ENCODE measurements at places on chromosomes 5 and 9.

- DNase-seq: no peak
These were observed 117.6 kb downstream of the CARTPT start for GRCh38 chr5:71836559-71837112.

DNA sequence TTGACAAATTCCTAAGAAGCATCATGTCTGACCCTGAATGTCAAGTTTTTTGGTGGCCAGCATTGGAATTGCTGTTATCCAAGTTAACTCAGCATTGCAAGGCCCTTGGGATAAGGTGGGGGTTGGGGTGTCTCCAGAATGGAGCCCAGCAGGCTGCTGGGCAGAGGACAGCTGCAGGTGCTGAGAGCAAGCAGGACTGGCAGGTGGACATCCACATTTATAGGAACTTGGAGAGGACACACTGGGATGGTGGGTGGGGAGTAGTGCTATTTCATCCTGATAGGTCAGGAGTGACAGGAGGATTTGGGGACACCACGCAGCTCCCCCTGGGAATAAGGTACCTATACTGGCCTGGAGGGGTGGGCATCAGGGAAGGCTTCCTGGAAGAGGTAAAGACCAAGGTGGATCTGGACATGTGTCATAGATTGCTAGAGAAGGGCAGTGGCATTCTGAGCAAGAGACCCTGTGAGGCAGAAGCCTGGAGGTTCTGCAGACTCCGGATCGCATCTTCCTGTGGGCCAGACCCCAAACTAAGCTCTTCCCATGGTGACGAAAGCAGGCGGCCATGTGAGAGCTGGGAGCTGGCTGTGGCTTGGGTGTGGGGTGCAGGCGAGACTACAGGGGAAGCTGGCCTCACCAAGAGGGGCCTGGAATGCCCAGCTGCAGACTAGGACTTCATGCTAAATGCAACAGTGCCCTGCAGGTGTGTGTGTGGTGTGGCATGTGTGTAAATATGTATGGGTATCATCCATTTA is 148.1 kb downstream of the RGS3 start:
- no peak for DNase-seq

GRCh38 chr9:94157050-94157801 is 73.0 kb downstream of the PTPDC1 start:
- no peak for DNase-seq

DNA sequence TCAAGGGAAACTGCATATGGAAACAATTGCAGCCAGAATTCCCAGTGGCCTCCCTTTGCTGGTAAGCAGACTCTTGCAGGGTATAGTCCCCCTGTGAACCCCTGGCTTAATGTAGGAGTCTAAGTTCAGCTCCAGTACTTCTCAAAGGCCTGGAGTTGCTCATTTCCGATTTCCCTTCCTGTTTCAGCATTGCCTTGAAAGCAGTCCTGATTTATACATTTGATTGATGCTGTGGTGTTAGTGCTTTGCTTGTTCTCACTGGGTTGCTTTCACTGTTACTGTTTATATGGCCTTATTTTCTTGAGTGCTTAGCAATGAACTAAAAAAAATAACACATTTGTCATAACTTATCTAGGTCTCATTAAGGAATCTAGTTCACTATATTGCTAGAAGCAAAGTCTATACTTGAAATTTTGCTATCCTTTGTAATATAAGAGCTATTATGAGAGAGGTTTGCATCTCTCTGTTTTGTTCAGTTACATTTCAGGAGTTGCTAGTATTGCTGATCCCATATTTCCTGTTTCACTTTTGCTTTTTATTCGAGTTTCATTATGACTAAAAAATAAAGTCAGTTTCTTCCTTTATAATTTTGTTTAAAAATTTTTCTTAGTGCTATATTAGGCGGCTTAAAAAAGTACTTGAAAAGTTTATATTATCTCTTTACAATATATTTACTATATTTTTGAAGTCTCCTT is 122.4 kb upstream of the NMUR2 start:
- DNase-seq: no peak

DNA sequence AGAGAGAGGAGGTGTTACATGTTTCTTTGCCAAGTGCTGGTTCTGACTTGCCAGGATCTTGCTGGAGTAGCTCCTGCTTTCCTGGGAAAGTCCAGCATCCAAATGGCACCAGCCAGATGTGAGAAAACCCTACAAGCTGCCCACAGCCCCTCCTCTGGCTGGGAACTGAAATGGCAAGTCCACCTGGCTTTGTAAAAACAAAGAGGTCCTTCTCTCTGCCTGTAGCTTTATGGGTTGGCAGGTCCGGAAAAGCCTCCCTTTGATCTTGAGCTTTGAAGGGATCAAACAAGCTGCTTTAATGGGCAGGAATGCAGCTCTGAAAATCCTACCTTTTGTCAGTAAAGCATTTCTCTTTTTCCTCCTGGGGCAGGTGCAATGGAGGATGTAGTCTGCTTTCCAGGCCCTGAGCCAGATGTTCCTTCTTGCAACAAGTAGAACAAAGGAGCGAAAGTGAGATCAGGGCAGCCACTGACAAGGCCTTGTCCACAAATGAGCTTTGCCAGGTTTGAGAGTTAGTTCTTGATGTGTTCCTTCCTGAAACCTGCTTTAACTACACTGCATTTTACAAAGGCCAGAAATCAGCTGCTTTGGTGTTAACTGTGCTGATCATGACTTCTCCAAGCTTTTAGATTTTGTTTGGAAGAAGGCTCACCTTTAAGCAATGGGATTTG is 456.7 kb downstream of the ZNF608 start:
- no peak for DNase-seq

DNA sequence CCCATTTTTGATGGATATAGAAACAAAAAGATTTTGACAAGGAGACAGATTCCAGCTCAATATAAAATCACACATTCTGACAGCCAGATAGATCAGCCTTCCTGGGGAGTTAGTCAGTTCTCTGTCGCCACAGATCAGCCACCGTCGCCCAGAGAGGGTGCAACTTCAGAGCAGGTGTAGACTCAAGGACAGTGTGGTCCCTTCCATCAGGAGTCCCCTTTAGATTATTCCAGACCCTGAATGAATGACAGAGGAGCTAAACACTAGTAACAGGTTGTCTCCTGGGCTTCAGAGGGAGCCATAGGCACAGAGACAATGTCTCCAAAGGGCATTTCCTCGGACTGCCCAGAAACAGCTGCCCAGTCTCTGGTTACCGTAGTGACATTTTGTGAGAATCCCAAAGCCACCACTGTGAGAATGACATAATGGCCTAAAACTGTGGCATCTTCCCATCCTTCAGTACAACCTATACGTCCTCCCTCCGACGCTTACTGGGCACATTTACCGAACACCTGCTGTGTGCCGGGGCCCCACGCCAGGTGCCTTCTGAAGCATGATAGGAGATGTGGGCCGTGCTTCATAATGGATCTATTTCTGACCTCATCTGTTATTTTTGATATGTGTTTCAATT is 47.4 kb upstream of the SLC2A8 start:
- no peak for DNase-seq

DNA sequence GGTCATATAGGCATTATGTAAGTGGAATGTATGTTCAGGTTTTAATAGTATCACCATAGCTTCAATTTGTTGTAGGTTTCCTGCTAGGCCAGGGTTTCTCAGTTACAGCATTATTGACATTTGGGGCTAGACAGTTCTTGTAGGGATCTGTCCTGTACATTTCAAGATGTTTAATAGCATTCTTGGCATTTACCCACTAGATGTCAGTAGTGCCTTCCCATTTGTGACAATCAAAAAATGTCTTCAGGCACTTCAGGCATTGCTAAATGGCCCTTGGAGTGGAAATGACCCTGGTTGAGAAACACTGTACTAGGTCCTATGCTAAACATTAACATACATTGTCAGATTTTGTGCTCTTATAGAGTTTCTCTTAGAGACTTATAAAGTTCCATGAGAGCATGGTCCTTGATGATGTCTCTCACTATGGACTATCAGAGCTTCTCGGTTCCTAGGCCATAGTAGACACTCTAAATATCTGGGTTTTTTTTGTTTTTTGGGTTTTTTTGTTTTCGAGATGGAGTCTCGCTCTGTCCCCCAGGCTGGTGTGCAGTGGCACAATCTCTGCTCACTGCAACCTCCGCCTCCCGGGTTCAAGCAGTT is 1.4 kb downstream of the KIF20A start:
- no peak for DNase-seq

DNA sequence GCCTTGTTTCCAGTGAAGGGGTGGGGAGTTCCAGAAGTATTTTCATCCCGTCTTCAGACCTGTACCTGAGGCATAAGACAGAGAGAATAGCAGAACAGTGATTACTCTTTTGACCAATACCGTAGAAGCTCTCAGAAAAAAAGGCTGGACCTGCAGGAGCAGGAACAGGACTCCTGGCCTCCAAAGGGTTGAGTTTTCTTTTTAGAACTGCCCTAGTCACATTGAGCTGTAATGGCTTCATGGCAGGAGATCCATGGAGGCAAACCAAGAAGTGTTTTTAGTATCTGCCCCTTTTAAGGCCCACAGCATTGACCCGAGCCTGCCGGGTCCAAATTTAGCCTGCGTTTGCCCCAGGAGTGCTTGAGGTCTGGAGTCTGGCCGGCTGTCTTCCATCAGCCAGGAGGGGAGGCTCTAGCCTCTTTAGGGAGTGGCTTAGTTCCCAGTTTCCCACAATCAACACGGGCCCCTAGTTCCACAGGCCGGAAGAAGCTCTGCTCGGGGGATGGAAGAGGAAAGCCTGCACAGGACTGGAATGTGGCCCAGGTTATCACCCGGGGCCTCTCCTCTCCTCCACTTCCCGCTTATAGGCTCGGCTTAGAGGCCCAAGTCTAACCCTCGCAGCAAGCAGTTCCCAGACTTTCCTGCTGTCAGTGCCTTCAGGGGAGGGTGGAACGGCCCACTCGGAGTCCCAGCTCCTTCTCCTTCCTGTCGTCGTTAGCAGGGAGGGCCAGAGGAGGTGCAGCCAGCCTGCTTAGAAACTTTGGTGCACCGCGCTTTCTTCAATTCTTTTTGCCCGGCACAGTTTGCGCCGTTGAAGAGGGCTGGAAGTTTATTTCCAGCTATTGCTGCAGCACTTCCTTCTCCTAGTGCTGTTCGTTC is 80.7 kb downstream of the C9orf152 start:
- no peak for DNase-seq

DNA sequence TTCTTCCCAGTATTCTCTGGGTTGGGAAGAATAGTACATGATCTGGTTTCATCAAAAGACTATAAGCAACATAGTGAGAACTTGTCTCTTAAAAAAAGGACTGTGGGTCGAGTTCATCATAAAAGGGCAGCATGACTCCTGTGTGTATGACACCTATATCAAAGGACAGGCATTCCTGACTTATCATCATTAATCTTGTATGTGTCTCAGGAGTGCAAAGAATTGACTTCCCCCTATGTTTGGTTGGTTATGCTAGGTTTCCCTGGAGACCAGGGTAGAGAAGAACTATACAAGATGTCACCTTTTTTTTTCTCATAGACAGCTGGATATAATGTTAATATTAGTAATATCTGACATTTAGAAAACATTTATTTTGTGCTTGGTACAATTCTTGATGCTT is 173.1 kb upstream of the ANKRD55 start:
- DNase-seq: no peak

DNA sequence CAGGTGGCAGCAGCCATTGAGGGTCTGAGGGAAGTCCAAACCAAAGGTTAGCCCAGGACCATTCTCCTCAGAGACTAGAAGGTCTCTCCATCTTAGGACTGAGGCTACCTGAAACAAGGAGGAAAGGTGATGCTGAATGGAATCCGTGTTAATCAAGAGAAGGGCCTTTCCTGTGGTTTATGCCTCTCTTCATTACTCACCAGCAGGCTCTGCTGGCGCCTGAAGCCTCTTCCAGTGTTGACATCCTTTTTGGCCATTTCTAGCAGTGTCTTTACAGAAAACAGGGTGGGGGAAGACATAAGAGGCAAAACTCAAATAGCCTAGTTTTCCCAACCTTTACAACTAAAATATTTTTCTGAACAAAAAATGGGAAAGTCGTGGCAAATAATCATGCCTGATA is 98.0 kb downstream of the ENC1 start:
- DNase-seq: no peak

GRCh38 chr9:93114984-93115335 is 18.9 kb downstream of the CARD19 start:
- no peak for DNase-seq

- DNase-seq: no peak
These were observed 233.3 kb downstream of the ZNF608 start for GRCh38 chr5:124512952-124513632.

GRCh38 chr5:6342689-6343315 is 35.5 kb downstream of the MED10 start:
- no peak for DNase-seq

GRCh38 chr5:143233031-143233430 is 170.5 kb downstream of the NR3C1 start:
- DNase-seq: no peak

DNA sequence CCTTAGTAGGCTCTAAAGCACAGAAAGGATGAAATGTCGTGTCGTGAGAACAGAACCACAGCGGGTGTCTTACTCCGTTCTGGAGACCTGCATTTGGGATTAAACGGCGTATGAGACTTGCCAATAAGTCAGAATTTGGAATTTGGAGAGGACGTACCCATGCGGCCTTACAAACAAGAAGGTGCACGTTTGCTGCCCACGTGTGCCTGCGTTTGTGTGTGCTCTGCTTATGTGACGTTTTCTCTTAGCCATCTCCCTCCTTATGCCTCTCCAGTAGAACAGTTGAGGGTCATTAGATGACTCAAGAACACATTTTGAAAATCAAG is 171.6 kb upstream of the OTULINL start:
- no peak for DNase-seq

DNA sequence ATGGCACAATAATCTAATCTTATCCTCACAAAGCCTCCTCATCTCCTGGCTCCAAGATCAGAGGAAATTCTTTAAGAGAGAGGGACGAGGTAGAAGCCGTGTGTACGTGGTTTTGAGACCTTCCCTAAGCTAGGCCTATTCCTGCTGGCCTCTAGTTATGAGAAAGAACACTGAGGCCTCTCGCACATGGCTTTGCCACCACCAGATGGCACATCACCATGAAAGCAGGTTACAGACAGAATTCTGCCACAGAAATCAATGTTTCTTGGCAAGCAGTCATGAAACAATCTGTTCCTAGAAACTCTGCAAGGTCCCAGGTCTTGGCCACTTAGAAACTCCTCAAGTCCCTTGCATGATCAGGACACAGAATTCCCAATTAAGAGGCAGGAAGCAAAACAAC is 268.2 kb upstream of the TAS2R1 start:
- no peak for DNase-seq

DNA sequence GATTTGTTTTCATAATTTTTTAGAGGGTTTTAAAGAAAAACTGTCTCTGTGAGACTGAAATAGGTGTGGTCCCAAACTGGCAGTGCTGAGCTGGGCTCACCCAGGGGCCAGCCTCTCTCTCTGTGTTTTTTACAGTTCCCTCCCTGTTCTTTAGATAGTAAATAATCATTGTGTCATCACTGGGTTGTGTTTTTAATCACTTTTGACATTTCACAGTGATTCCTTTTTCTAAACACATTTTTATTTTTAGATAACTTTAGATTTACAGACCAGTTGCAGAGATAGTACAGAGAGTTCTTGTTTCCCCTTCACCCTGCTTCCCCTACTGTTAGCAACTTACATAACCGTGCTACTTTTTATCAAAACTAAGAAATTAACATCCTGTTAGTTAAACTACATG is 44.4 kb downstream of the MAP1B start:
- no peak for DNase-seq

GRCh38 chr5:131533836-131534235 is 101.2 kb downstream of the RAPGEF6 start:
- no peak for DNase-seq

GRCh38 chr9:129725795-129726251 is 27.0 kb downstream of the PTGES start:
- no peak for DNase-seq

- DNase-seq: no peak
These were observed 197.8 kb upstream of the NREP start for GRCh38 chr5:111954516-111955395.

Data from cortex of kidney (tissue), 1 donor.